ENCODE measurements at places on chromosomes 2 and 18. TPM values are rescaled to one million over a fixed set of nuclear protein-coding genes. Genes with fewer than 3 reads are reported as not detected.

CXCR1 gene
- not detected for total RNA-seq

- no peaks in the 10 kb centered on the region for H3K4me1 ChIP-seq
- H3K4me3 ChIP-seq: no peak overlapping the region
- no peak overlapping the region for H3K27ac ChIP-seq
- H3K36me3 ChIP-seq: no peaks in the 10 kb centered on the region
- no peaks in the 10 kb centered on the region for H3K27me3 ChIP-seq
- no peak for DNase-seq
Measured at GRCh38 chr2:38905251-38905650, 15.6 kb downstream of the ARHGEF33 start.

DNA sequence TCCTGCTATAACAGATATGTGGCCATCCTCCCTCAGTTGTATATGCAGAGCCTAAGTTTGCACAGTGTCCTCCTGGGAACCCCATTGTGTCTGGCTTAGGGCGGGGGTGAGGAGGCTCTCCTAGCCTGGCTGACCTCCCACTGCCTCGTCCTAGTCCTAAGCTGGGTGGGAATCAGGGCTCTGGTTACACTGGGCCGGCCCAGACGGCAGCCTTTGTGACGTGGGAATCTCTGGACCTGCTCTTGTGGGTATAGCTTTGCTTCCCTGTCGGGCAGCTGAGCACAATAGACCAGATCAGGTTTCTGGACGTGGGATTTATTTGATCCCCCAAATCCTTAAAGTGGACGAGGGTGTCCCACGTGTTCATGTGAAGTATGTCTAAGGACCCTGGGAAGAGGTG lies 2.9 kb downstream of the ACKR3 start:
- no peaks in the 10 kb centered on the region for H3K27me3 ChIP-seq
- DNase-seq: peak; percentile 78
- H3K4me3 ChIP-seq: peak overlapping the region; percentile 87
- H3K36me3 ChIP-seq: peaks cover 6% of the 10 kb centered on the region
- H3K4me1 ChIP-seq: peaks cover 87% of the 10 kb centered on the region
- peak overlapping the region; percentile 57 for H3K27ac ChIP-seq

PPIG gene
- 34.6 TPM for total RNA-seq
